ENCODE measurements at places on chromosomes 2 and 18.

GRCh38 chr2:207833251-207833751, 63.6 kb upstream of the FZD5 start:
- DNase-seq, result no peak

GRCh38 chr2:84435345-84436025, 23.6 kb downstream of the SUCLG1 start:
- no peak for DNase-seq

DNA sequence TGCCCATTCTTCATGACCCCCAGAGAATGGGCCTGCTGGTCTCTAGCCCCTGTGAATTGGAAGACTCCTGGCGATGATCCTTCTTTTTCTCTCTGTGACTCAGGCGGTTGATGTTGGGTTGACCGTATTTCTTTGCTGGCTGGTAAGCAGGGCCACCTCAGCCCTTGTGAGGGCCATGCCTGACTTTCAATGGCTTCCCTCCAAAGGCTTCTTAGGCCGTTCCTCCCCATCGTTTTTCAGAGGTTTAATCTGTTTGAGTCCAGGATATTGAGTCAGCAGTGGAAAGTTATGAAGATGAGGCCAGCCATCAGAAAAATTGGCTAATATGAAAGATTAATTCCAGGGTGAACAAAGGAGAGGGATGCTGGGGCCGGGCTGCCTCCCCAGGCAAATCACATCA, 13.6 kb downstream of the HPCAL1 start:
- no peak for DNase-seq

- DNase-seq, result no peak
Measured at GRCh38 chr2:39150102-39150562, 29.3 kb upstream of the SOS1 start.

DNA sequence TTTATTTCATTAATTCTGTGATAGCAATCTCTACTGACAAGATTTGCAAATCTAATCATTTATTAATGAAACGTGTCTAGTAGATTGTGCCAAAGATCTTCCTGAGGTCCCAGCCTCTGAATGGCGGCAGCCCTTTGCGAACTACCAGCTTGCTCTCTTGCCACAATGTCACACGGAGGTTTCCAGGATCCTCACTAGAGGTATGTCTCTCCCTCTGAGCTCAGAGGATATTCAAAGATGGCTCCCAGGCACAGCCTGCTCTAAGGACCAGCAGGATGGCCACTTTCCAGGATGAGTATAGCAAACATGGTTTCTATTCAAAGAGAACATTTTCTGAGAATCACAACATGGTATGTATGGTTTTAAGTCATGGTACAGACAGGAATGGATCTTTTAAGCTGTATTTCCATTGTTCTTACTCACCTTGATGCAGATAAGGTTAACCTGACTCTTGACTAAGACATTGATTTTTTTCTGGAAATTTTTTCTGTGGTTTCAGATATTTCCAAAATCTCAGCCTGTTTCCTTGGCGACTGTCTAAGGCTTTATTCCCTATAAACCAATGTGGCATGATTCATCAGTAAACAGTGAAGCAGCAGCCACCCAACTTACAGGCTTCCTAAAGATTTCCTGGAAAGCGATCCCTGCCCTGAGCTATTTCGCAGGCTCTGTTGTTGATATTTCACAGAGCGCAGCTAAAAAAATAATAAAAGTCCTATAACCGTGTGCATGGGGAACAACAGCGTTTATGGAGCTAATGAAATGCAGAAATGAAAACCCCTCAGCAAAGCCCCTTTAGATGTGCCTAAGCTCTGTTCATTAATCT, 54.1 kb upstream of the KLF7 start:
- DNase-seq, result no peak

DNA sequence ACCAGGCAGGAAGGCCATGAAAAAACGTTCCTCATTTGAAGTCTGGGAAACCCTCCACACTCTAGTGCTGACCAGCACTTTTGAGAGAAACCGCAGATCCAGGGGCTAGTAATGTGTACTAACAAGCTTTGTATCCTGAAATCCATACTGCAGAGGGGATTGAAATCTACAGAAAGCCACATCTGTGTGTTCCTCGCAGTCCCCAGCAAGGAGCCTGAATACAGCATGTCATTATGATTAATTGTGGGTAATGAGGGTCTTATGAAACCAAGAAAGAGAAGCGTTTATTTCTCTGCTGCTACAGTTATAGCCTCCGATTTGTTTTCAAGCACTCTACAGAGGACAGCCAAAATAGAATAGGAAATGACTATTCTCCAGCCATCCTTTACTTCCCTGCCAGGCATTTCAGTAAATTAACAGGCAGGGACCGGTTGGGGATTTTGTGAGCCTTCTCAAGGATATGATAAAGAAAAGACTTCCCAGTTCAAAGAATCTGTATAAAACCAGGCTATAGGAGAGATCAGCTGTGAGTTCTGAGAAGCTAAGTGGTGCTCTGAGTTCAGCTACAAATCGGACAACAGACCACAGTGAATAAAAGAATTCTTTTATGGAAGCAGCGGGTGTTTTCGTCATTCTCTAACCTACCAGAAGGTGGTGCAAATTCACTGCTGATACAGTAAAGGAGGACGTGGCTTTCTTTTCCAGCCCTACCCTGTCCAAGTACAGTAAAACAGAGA, 133.4 kb downstream of the INSIG2 start:
- no peak for DNase-seq

DNA sequence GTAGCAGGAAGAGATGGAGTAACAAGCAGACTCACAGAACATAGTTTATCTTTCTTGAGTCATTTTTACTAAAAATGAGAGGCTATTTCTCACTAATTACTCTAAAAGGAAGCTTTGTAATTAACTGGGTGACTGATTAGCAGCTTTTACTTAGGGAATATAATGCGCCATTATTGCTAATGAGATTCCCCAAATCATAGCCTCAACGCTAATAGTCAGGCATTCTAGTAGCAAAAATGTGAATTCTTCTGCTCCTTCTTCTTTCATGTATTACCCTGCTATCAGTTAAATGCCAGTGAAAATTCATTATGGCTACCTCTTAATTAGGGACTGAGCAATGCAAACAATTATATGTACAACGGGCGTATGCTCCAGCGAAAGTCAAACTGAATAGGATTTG, 349.8 kb downstream of the CDH19 start:
- no peak for DNase-seq

GRCh38 chr2:191188550-191189093, 37.8 kb upstream of the STAT4 start:
- DNase-seq, result no peak

DNA sequence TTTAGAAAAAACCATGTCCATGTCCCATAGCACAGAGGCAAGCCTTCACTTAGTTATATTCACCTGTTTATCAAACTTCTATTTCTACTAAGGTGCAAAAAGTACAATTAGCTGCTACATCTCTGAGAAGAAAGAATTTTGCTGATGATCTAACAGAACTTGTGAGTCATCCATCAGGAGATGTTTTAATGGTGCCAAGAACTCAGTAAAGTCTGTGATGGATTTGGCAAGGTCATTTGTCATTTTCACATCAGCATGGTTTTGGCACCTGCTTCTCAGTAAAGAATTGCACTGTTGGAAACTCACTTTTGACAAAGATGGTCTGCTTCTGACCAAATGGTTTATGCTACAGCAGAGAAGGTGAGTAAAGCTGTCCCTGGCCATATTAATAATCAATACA, 195.7 kb upstream of the TMEFF2 start:
- DNase-seq, result no peak

GRCh38 chr2:242043538-242044312, 174.2 kb downstream of the RTP5 start:
- no peak for DNase-seq

GRCh38 chr2:134576478-134576877, 142.3 kb downstream of the TMEM163 start:
- no peak for DNase-seq

- no peak for DNase-seq
Measured at GRCh38 chr2:128792476-128793054, 473.9 kb upstream of the HS6ST1 start.
